T47D (cell line): ENCODE measurements at places on chromosomes 2 and 18.

DNA sequence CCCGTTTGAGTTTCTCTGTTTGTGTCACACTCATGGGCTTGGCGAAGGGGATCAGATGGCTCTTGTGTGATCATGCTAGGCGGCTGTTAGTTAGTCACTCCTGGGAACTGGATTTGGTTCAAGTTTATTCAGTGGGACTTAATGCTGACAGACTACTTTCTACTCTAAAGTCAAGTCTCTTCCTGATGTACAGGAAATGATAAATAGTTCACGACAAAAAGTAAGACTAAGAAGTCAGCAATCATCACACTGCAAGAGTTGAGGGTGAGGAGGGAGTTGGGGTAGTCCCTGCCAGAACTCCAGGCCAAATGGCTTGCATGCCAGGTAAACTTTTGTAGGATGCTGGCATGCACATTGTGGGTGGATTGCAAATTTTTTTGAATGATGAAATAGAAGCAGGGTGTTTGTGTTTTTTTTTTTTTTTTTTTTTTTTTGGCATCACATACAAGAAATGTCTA, 25.1 kb upstream of the CCL20 start:
- no peak for DNase-seq

- DNase-seq, result peak; percentile 13
These were observed 46.1 kb downstream of the TACR1 start for GRCh38 chr2:75153221-75153620.

GRCh38 chr18:63553081-63553480, 10.9 kb downstream of the SERPINB12 start:
- no peak for DNase-seq

DNA sequence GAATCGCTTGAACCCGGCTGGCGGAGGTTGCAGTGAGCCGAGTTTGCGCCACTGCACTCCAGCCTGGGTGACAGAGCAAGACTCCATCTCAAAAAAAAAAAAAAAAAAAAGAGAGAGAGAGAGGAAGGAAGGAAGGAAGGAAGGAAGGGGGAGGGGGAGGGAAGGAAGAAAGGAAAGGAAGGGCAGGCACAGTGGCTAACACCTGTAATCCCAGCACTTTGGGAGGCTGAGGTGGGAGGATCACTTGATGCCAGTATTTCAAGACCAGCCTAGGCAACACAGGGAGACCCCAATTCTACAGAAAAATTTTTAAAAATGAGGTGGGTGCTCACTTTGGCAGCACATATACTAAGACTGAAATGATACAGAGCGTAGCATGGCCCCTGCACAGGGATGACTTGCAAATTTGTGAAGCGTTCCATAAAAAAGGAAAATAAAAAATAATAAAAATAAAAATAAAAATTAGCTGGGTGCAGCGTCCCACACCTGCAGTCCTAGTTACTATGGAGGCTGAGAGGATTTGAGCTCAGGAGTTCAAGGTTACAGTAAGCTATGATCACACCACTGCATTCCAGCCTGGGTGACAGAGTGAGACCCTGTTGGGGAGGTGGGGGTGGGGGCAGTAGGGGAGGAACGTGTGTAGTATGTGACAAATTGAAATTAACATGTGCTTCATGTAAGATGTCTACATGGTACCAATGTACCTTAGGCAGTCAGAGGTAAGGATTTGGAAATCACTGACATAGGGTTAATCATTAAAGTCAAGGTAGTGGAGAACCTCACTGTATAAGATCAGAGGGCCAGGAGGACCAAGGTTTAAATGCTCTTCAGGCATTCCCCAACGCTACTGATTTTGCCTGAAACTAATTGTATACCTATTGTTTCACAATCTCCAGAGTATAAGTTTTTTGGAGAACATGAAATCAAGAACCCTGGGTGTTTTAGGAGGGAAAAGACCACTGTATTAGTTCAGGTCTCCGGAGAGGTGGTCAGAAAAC, 1.4 kb downstream of the WDCP start:
- DNase-seq, result no peak
